ENCODE measurements at places on chromosomes 11 and 22.

DNA sequence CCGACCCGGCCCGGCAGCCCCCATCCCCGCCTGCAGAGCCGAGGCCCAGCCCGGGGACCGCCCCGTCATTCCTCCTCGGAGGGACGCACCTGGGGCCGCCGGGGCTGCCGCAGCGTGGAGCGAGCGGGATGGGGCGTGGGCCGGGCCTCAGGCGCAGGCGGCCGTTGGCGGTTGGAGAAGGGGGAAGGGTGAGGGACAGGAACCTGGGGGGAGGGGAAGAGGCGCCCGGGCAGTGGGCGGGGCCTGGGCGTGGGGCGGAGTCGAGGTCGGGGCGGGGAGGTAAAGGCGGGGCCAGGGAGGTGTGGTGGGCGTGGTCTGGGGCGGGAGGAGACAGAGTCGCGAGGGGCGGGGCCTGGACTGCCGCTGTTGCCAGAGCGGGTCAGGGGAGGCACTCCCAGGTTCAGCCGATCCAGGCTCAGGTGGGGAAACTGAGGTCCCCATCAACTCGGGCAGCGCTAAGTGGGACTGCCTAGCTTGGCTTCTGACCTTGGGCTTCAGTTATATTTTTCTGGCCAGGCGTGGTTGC, at the start of gene TESMIN:
TSS of gene TESMIN (minus strand) at position 190 of the 526 bp plus-strand sequence. CDS start 860 bp downstream, outside the sequence.
- peak; percentile 88 for DNase-seq

DNA sequence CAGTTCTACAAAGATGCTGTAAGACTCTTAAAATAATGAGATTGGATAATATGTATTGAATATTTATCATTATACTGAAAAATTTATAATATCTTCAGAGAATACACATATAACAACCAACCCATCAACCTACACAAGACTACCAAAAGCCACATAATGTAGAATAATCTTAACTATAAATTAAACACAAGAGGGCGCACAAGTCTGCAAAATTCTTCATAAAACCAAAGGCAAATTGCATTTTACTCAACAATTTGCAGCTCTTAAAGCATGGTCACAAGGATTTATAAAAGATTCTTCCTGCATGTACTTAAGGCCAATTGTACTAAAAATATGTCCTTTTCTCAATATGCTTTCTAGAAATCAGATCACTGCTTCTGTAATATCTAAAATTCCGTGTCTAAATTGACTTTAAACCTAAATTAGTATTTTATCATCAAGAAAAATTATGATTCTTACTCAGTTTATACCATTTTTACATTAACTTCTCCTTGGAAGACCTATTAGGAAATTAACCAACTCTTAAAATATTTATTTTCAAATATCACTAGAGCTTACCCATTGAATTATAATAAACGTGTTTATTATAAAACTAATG, 79.0 kb downstream of the TTC28 start:
- peak; percentile 8 for DNase-seq

- no peak for DNase-seq
These were observed 38.4 kb upstream of the HORMAD2 start for GRCh38 chr22:30041881-30042280.

DNA sequence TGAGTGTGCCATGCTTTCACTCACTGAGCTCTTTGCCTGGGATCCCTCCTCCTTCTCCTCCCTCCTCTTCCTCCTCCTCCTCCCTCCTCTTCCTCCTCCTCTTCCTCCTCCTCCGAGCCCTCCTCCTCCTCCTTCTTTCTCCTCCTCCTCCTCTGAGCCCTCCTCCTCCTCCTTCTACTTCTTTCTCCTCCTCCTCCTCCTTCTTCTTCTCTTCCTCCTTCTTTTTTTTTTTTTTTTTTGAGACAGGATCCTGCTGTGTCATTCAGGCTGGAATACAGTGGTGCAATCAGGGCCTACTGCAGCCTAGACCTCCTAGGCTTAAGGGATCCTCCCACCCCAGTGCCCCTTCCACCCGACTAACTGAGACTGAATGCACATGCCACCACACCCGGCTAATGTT, 62.3 kb downstream of the DEUP1 start:
- no peak for DNase-seq

DNA sequence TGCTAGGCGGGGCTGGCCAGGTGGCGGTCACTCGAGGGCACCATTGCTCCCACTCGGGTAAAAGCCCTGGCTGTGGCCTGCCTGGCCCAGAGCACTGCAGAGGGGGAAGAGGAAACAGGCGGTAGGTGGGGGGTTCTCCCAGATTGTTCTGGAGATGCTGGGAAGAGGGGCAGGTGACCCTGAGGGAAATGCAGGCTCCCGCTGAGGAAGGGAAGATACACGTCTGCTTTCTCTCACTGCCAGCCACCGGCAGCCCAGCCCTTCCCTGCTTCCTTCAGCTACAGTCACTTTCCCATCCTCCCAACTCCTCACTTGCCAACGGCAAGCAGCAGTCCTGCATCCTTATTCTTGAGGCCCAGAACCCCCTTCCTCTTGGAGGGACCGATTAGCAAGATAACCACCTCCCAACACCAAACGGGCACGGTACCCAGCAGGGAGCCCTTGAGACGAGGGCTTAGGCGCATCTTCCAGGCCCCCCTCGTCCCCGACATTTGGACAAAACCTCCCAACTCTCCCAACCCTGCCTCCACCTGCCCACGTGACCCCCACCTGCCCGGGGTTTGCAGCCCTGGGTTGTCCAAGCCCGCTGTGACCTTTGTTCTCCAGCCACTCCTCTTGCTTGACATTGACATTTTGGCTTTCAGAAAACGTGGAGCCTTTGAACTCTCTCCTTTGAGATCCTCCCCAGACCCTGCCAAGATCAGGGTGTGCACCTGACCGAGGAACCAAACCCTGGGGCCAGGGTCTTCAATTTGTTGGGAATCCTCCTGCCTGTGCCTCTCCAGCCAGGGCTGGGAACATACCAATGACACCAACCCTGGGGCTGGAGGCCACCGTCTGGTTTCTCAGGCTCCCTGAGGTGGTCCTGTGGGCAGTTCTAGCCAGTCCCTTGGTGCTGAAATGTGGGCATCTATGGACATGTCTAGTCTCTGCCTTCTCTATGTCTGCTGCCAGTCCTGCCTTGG, 48.8 kb upstream of the TTLL12 start:
- no peak for DNase-seq

DNA sequence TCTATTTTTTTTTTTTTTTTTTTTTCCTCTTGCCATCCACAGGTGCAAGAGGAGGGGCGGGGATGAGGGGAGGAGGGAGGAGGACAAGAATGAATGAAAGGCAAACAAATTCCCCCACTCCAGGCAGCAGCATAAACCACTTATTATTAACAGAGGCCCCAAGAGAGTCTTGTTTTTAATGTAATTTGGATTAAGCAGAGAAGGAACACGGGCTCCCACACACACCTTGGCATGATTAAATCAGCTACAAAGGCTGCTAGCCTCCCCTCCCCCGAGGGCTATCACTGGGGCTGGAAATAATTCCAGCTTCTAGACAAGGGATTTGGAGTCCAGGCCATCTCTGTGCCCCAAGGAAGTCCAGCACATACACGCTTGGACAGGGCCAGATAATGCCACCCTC, 93.4 kb upstream of the DRD2 start:
- DNase-seq = no peak

DNA sequence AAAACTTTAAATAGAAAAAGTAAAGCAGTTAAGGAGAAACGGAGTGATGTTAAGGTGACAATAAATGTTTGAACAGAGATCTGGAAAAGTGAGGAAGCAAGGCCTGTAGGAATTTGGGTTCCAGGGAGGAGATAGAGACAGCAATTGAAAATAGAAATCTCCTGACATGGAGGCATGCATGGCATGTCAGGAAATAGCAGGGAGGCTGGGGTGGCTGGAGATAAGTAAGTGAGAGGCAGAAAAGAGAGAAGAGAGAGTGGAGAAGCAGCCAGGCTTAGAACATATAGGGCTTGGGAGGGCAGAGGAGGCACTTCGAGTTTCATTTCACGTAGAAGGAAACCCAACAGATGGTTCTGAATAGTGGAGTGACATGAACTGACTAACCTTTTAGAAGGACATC, 185.5 kb downstream of the LRRC4C start:
- no peak for DNase-seq

DNA sequence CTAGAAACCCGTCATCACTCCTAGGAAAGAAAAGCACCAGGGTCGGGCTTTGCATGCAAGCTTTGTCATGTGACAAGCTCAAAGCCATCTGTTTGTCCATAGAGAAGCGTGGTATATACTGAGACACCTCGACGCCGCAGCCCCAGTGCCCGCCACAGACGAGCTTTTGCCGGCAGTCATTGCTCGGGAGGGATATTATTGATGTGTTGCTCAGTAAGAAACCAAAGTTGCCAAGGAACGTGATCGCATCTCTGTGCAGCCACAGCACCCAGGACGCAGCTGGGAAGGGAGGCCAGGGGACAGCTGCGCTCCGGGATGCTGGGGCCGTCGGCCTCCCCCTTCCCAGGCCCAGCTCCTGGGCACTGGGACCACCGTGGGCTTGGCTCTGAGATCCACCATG, 89.5 kb upstream of the KCNQ1OT1 start:
- no peak for DNase-seq

GRCh38 chr22:17475318-17476230, 87.7 kb upstream of the SLC25A18 start:
- DNase-seq = no peak

DNA sequence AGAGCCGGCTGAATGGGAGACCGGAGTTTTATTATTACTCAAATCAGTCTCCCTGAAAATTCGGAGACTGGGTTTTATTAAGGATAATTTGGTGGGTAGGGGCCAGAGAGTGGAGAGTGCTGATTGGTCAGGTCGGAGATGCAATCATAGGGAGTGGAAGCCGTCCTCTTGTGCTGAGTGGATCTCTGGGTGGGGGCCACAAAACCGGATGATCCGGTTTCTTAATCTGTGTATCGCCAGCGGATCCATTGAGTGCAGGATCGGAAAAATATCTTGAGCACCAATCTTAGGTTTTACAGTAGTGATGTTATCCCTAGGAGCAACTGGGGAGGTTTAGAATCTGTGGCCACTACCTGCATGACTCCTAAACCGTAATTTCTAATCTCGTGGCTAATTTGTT, 886 bp upstream of the NIPSNAP1 start:
- DNase-seq = no peak

- DNase-seq = no peak
These were observed 303.5 kb upstream of the ANO3 start for GRCh38 chr11:26028393-26028911.

GRCh38 chr22:30931541-30932300, 36.9 kb downstream of the MORC2 start:
- DNase-seq = no peak

- no peak for DNase-seq
These were observed 5.2 kb upstream of the SMTN start for GRCh38 chr22:31075961-31076360.
